Cortex of kidney (tissue), 1 donor: ENCODE measurements at places on chromosomes 11 and 22.

GRCh38 chr11:75237050-75237449 is 3.5 kb upstream of the TPBGL start:
- no peak for DNase-seq

- no peak for DNase-seq
These were observed 57.9 kb downstream of the ST3GAL4 start for GRCh38 chr11:126413426-126413825.

DNA sequence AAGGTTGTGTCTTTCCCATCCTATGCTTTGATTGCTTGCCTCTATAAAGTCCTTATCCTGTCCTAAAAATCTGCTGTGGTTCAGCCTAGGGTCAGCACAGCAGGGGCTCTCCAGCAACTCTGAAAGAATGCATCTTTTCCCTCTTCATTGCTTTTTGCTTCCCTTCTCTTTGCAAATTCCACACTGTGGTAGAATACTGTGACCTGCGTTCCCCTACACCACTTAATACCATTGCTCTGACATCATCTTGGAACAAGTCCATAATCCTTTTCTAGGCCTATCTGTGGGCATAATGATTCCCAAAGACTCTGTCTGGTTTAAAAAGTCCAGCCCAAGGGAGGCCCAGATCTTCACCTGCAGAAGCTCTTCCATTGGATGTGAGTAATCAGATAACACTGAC is 177.7 kb downstream of the NAV2 start:
- DNase-seq = no peak

DNA sequence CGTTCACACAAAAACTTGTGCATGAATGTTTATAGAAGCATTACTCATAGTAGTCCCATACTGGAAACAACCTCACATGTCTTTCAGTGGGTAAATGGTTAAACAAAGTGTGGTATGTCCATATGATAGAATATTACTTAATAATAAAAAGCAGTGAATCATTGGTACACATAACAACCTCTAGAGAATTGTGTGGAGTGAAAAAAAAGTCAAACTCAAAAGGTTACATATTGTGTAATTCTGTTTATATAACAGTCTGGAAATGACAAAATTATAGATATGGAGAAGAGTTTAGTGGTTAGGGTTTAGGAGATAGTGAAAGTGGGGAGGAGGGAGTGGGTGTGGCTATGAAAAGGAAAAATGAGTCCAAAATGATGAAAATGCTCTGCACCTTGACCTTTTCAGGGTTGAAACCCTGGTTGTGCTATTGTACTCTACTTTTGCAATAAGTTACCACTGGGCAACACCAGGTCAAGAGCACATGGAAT is 243.4 kb upstream of the DDI1 start:
- no peak for DNase-seq

DNA sequence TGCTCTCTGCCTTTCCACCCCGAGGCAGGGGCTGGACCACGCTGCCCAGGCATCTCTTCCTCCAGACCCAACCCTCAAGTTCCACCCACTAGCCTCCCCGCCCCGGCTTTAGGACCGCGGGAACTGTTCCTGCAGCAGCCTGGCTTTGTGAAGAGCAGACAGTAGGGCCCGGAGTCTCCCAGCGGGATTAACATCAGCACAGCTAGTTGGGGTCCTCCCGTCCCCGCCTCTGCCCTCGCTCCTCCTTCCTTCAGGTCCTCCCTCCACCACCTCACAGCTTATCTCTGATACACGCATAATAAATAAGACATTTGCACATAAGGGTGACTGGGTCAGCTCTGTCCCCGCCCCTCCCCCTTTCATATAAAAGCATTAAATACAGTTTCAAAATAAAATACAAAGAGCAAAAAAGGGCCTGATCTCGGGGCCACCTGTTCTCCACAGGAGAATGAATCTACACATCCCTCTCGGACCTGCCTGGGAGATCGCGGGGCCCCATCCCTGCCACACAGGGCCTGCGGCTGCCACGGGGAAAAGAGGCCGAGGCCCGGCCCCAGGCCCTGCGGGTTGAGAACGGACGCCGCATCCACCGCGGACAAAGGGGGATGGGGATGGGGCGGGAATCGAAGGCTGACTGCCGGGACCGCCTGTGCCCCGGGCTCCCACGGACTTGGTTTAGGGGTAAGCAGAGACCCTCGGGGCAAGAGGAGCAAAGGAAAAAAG is 6.5 kb downstream of the ZFTA start:
- DNase-seq = no peak

DNA sequence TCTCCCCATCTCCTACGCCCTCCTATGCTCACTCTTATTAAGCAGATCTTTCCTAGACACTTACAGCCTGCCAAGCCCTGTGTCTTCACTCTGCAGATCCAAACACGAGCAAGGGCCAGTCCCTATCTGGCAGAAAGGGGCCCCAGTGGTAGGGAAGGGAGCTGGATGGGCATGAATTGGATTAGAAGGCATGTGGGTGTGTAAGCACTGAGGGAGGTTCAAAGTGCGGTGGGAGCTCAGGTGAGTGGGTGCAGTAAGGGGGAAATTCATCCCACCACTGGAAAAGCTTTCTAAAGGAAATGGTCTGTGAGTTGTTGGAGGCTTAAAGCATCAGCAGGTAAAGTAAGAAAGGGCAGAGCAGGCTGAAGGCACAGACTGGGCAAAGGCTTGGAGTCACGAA is 5.5 kb downstream of the TMEM132A start:
- DNase-seq = no peak

DNA sequence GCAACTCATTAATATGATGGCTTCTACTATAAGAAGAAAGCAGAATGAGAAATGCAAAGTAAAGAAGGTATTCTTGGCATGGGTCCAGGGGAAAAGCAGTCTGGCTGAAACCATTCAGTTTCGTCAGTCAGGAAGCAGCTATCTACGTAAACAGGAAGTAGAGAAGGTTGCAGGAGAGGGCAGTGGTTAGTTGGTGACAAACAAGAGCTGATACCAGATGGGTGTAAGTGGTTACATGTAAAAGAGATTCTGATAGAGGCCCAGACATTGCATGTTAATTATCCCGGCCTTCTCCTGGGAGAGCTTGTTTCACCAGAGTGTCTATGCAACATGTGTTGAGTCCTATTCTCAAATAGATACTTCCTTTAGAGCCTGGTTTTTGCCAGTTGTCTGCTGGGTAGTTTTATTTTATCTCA is 58.4 kb upstream of the PSMA1 start:
- no peak for DNase-seq

- no peak for DNase-seq
These were observed 436.3 kb downstream of the DYNC2H1 start for GRCh38 chr11:103545551-103545950.

DNA sequence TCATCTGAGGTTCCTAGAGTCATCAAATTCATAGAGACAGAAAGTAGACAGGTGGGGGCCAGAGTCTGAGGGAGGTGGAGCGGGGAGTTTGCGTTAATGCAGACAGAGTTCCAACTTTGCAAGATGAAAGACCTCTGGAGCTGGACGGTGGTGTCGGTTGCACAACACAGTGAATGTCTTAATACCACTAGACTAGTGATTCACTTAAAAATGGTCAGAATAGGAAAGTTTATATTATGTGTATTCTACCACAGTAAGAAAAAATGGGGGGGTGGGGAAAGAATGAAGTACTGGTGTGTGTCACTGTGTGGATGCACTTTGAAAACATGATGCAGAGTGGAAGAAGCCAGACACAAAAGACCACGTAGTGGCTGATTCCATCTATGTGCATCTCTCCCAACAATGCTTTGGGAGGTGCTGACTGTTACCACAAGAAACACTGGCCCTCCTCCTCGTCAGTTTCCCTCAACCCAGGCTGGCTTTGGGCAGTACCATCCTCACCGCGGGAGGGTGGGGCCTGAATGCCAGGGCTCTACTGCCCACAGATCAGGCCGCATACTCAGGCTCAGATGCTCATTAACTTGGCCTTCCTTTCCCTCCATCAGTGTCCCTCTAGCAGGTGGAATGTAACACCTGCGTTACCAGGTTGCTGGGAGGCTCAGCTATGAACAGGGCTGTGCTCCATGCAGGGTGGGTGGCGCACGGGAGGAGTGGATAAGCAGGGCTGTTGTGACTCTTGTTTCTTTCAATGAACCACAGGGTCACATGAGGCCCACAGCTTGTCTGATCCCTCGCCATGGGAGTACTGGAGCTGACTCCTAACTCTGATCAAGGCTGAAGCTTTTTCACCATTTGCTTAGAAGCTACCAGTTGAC is 297.0 kb downstream of the CTTN start:
- DNase-seq = no peak

- DNase-seq = no peak
These were observed 86.9 kb upstream of the NNMT start for GRCh38 chr11:114209343-114209742.

DNA sequence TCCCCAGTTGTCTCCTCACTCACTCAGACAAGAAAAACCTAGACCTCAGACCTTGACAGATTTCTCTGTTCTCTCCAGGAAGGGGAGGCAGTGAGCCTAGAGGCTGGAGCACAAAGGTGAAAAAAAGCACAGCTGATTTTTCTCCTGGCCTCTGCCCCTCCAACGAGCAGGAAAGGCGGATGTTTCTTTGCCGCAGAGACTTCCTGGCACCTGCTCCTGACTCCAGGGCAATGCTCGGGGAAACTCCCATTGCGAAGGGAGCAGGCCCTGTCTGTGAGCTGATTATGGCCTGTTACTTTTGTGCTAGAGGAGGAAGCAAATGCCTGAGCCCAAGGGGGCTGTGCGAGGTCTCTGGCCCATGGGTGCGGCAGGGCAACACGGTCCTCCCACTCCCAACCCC is 25.4 kb downstream of the MS4A10 start:
- no peak for DNase-seq

- no peak for DNase-seq
These were observed 62.0 kb upstream of the PRR5 start for GRCh38 chr22:44639891-44640617.

- no peak for DNase-seq
These were observed 44.6 kb downstream of the ANKRD42 start for GRCh38 chr11:83238111-83238510.

DNA sequence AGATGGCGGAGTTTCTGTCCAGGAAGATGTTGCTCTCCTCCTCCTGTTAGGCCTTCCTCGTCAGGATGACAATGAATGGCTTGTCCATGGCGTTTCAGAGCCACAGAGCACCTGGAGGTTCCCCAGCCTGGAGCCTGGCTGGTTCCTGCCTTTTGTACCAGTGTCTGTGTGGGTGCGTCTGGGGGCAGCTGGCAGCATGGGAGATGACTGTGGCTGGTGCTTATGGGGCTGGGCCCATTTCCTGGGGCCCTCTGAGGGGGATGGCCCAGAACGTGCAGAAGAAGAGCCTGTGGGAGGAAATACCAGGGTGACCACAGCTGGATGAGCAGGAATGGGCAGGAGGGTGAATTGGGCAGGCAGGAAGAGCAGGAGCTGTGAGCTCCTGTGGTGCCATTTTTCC is 6.7 kb downstream of the SLC37A2 start:
- DNase-seq = no peak

DNA sequence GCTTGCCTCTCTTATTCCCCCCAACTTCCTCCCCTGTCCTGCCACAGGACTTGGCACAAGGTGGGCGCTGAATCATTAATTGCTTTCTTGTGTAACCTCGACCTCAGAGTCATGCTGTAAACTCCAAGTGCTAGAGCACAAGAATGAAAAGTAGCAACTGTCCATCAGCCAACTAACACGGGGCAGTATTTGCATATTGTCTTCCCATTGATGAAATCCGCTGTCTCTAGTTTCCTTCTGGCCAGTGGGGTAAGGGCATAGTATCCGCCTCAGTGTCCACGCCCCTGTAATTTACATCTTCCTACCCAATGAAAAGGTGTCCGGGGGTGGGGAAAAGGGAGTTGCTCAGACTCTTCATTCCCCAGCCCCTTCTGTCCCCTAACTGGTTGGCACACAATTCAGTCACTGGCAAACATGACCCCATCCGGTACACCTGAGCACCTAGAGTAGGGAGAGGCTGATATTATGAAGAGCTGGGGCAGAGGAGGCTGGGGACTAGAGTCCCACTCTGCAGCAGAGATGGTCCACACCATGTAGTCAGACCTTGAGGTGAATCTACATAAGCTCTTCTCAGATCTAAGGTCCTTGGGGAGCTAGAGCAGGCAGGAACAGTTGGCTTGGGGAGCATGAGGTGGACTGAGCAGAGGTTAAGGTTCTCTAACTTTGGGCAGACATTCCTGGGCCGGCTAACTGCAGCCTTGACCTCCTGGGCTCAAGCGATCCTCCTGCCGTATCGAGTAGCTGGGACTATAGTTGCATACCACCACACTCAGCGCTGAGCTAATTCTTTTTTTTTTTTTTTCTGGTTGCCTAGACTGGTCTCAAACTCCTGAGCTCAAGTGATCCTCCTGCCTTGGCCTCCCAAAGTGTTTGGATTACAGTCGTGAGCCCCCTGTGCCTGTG is 6.8 kb upstream of the GGA1 start:
- DNase-seq = no peak

DNA sequence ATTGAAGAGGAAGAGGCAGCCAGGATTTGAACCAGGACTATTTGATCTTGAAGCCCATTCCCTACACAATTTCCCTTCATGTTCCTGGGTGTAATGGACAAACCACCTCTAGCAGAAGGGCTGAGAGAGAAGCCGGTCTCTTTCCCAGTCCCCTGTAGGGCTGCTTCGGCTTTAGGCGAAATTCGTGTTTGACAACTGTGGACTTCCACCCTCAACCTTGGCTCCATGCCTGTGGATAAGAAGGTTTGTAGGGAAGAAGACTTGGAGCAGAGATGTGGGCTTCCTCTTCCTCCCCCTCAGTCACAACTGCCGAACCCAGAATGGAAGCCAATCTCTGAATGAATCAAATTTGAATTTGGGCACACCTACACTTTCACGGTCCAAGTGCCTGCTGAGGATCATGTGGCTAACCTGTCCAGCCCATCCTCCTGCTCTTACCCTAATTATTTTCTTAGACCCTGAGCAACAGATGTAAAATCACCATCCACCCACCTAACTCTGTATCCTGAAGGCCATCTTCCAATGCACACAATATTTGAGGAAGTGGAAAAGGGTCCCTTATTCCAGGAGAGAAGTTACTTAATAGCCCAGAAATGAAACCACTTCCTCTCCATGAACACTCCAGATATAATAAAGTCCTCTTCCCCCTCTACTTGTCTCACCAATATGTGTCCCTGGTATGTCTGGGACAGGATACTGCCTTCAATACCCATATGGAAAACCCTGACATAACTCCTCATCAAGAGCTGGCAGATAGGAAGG is 10.1 kb upstream of the SCN2B start:
- DNase-seq = no peak

- no peak for DNase-seq
These were observed 2.5 kb downstream of the SELENOO start for GRCh38 chr22:50203288-50203687.

GRCh38 chr11:126339073-126339862 is 16.2 kb upstream of the ST3GAL4 start:
- DNase-seq = no peak

DNA sequence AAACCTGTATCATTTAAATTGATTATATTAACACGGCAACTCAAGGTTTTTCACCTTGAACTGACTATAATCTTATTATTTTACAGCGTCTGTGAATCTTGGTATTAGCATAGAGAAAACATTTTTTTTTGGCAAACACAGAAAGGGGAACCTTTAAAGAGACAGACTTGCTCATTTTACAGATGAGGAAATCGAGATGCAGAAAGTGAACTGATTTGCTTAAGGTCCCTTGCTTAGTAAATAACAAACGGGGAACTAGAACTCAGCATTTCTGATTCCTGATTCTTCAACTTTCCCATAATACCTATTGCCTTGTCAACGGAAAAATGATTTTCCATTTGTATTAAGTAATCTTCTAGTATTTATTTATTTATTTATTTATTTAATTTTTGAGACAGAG is 33.2 kb upstream of the CECR2 start:
- DNase-seq = no peak

GRCh38 chr11:90496722-90497121 is 273.9 kb upstream of the CHORDC1 start:
- no peak for DNase-seq
